ENCODE measurements at places on chromosomes 12 and 14. TPM values are rescaled to one million over a fixed set of nuclear protein-coding genes. Genes with fewer than 3 reads are reported as not detected.

Gene CCDC197
- not detected for total RNA-seq

Gene TEX52
- not detected for total RNA-seq

Gene ARHGEF40
- total RNA-seq, result 25.6 TPM

Gene CIDEB
- total RNA-seq, result 22.4 TPM

Gene OAS1
- total RNA-seq, result 17.5 TPM

Gene CDKN3
- total RNA-seq, result 1.2 TPM

Gene SAMD15
- 6.2 TPM for total RNA-seq

Gene WDHD1
- 3.3 TPM for total RNA-seq

DNA sequence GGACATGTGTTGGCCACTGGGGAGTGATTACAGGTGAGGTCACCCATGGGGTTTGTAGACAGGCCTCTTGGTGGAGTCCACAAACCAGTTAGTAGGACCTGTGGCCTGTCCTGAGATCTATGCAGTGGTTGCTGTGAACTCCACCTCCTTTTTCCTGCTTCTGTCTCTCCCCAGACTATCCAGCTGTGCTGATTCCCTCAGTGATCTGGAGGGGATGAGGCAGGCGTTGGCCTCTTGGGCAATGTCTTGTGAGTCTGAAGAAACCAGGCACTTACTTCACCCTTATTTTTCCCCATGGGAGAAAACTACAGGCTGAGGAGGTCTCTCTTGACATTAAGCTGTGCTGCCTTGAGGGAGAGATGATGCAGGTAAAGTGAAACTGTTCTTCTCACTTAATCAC, 257.2 kb upstream of the PRICKLE1 start:
- H3K36me3 ChIP-seq, result no peaks in the 10 kb centered on the region
- no peaks in the 10 kb centered on the region for H3K4me1 ChIP-seq
- H3K4me3 ChIP-seq, result no peak overlapping the region
- DNase-seq, result no peak
- H3K27me3 ChIP-seq, result no peaks in the 10 kb centered on the region
- no peak overlapping the region for H3K27ac ChIP-seq

DNA sequence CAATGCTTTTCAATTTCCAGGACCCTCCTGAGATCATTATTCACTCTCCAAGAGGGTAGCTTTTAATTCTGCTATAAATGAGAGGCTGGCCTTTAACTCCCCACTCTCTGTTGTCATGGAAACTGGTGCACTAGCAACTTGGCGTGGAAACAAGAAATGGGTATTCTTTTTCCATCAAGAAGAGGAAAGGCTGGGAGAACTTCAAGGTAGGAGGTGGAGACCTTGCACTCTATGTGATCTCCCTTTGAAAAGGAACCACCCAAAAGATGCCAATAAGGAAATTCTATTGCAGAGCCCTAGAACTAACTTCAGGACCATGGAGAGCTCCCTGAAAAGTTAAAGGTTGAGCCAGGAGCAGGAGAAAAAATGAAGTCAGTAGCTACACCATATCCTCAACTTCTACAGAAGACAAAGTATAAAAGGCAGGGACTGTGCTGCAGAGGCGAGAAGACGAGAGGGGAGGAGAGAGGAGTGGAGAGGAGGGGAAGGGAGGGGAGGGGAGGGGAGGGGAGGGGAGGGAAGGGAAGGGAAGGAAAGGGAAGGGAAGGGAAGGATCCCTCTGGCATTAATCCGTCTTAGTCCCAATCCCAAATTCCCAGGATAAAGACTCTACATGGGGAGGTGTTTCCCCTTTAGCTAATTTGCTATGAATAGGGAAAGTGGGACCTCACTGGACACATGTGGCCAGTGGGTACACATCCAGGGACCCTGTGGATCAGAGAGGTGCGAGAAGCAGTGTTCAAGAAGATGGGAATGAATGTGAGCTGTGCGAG, 46.7 kb upstream of the FICD start:
- H3K27me3 ChIP-seq, result no peaks in the 10 kb centered on the region
- DNase-seq, result no peak
- no peak overlapping the region for H3K27ac ChIP-seq

DNA sequence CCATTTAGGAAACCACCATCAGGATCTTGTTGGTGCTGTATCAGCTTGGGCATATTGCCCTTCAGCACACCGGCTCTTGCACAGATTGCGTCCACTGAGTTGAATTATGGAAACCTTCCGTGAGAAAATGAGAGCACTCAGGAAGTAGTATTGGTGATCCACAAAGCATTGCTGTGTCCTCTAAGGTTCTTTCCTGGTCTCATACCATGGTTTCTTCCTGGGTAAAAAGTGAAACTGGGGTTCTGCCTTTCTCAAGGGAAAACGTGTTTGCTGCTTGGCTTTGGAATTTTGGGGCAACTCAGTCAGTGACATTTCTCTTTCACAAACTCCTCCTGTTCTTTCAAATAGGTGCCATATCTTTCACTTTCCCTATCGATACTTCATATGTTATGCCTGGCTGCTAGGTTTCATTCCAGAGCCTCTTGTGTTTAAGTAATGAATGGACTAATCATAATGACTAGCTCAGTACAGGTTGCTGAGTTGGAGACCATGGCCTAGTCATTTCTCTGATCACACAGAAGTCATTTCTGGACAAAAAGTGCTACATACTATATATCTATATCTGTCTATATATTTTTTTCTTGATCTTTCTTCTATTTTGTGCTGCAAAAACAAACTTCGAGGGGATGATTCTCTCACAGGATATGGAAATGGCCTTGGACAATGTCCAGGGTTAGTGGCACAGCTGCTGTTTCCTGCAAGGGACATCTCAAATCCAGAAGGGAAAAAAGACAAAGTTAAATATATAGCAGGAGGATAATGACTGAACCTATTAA, 423.4 kb downstream of the ZFP36L1 start:
- H3K27ac ChIP-seq, result no peak overlapping the region
- H3K4me3 ChIP-seq, result no peak overlapping the region
- no peaks in the 10 kb centered on the region for H3K36me3 ChIP-seq
- peaks cover 16% of the 10 kb centered on the region for H3K4me1 ChIP-seq
- no peak for DNase-seq
- no peaks in the 10 kb centered on the region for H3K27me3 ChIP-seq

DNA sequence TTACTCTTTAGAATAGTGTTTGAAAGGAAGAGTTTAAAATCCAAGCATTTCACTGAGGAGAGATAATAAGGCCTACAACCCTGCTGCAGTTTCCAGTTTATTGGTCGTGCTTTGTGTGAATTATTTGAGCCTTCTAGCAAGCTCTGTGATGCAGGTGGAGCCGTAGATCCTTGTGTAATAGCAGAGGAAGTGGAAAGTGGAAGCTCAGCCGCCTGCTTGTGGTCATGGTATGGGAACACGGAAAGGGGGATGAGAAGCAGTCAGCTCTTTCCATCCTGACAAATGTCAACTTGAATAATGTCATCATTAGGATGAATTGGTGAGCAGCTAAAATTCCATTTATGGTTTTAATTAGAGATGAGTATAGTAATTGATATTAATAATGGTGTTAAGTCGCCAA, 29.1 kb downstream of the SYNE2 start:
- H3K36me3 ChIP-seq, result peaks cover 5% of the 10 kb centered on the region
- H3K27me3 ChIP-seq, result no peaks in the 10 kb centered on the region
- peak; percentile 36 for DNase-seq
- H3K27ac ChIP-seq, result no peak overlapping the region
- no peak overlapping the region for H3K4me3 ChIP-seq
- peaks cover 8% of the 10 kb centered on the region for H3K4me1 ChIP-seq

GRCh38 chr14:43934102-43934501, 573.0 kb downstream of the FSCB start:
- H3K36me3 ChIP-seq, result no peaks in the 10 kb centered on the region
- H3K4me1 ChIP-seq, result no peaks in the 10 kb centered on the region
- H3K27me3 ChIP-seq, result no peaks in the 10 kb centered on the region

DNA sequence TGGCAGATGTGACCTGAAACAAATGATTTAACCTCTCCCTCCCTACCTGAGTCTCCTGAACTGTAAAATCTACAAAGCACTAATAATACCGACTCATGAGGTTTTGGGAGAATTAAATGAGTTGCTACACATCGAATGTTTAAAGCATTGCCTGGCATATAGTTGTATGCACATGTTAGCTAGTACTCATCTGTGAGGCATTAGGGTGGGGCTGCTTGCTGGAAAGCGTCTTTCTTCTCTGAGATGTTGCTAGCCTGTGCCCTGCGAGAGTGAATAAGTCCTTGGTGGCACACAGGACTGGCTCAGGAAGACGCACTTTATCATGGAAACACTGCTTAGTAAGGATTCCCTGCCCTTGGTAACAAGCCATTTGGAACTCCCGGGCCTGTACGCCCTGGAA, 6.1 kb downstream of the RAPGEF3 start:
- no peak for DNase-seq
- peaks cover 38% of the 10 kb centered on the region for H3K4me1 ChIP-seq
- H3K36me3 ChIP-seq, result peaks cover 30% of the 10 kb centered on the region
- no peaks in the 10 kb centered on the region for H3K27me3 ChIP-seq

DNA sequence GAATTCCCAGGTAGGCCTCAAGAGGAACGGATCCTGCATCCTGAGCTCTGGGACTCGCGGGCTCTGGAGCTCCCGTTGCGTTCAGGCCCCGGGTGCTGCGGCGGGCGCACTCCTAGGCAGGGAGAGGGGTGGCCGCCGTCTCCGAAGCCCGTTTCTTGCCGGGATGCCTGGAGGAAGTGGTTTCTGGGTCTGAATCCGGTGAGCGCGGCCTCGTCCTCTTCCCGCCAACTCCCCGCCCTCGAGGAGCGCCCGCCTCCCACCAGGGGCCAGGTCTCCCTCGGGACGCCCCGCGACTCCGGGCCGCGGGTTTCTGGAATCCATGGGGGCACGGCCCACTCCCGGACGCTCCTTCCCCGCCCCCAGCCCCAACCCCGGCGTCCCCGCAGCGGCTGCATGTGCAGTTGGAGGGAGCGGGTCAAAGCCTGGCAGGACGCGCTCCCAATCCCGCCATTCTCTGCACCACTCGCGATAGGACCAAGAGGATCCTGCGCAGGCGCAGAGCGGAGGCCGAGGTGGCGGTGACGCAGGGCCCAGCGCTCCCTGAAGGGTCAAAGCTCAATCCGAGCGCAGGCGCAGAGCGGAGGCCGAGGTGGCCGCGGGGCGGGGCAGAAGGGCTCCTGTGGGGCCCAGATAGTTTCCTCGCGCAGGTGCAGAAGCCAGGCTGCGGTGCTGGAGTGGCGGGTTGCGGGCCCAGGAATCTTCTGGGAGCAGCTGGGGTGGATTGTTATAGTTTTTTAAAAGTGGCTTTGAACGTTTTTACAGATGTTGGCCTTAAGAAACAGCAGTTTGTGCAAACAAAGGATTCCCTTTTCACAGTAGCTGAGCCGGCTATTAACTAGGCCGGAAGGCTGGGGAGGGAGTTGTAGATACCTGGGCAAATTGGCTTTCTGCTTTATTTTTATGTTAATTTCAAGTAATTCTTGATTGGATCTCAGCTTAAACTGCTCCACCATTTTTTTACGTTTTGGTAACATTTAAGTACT, 796.4 kb downstream of the AACS start:
- no peaks in the 10 kb centered on the region for H3K36me3 ChIP-seq
- DNase-seq, result peak; percentile 87
- H3K4me1 ChIP-seq, result no peaks in the 10 kb centered on the region
- H3K4me3 ChIP-seq, result no peak overlapping the region
- no peaks in the 10 kb centered on the region for H3K27me3 ChIP-seq
- no peak overlapping the region for H3K27ac ChIP-seq

DNA sequence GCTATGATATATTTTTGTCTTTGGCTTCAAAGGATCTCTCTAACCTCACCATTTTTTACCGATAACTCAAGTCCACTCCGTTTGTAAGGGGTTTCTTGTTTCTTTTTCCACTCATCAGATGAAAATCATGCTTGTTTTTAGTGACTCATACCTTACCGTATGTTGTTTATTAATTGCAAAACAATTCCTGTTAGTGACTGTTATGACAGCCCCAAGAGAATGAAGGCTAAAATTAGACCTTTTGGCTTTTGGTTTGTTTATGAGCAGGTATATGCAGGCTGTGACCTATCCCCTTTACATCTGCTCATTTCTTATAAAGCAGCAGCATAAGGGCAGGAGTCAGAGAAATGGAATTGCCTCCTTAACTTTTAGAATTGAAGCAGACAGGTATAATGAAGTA, 319.8 kb downstream of the CEP128 start:
- H3K27ac ChIP-seq, result no peak overlapping the region
- no peaks in the 10 kb centered on the region for H3K36me3 ChIP-seq

GRCh38 chr12:7116916-7117315, 7.9 kb upstream of the C1RL start:
- DNase-seq, result no peak
- H3K36me3 ChIP-seq, result no peaks in the 10 kb centered on the region
- H3K27me3 ChIP-seq, result no peaks in the 10 kb centered on the region
- H3K4me1 ChIP-seq, result no peaks in the 10 kb centered on the region

GRCh38 chr14:79862045-79862444, 349.3 kb downstream of the DIO2 start:
- H3K27me3 ChIP-seq, result no peaks in the 10 kb centered on the region
- no peak overlapping the region for H3K4me3 ChIP-seq
- no peaks in the 10 kb centered on the region for H3K4me1 ChIP-seq
- H3K27ac ChIP-seq, result no peak overlapping the region
- DNase-seq, result no peak

DNA sequence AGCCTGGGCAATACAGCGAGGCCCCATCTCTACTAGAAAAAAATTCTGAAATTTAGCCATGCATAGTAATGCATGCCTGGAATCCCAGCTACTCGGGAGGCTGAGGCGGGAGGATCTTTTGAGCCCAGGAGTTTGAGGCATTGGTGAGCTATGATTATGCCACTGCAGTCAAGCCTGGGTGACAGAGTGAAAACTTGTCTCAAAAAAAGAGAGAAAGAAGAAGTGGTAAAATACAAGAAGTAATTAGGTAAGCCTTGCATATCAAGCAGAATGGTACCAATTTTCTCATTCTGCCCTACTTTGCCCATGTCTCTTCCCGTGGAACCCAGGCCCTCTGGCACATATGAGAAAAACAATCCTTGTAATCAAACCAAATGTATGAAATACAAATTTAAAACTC, 70.7 kb downstream of the SUSD6 start:
- H3K4me3 ChIP-seq, result no peak overlapping the region
- H3K27ac ChIP-seq, result no peak overlapping the region
- DNase-seq, result no peak
- H3K36me3 ChIP-seq, result no peaks in the 10 kb centered on the region

DNA sequence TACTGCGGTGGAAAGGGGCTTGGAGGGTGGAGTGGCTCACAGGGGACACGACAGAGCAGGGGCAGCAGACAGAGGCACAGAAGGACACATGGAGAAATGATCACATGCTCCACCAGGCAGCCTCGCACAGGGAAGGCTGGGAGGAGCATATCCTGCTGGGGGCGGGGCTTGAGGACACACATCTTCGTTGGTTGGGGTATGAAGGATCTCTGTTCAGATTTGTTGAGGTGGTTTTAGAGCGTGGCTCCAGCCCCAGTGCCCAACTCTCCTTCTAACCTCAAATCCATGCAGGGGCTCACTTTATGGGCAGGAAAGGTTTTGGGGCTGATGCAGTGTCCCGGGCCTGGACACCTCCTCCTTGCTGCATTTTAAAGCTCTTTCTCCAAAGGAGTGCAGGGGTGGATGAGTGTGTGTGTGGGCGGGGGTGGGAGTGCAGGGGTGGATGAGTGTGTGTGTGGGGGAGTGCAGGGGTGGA, 733 bp upstream of the P3H3 start:
- H3K27ac ChIP-seq, result no peak overlapping the region
- no peak overlapping the region for H3K4me3 ChIP-seq
- peak; percentile 95 for DNase-seq
- H3K27me3 ChIP-seq, result no peaks in the 10 kb centered on the region
- no peaks in the 10 kb centered on the region for H3K36me3 ChIP-seq

All from kidney (tissue), 22 donors.